ENCODE measurements at places on chromosomes 3 and 15. TPM values are rescaled to one million over a fixed set of nuclear protein-coding genes. Genes with fewer than 3 reads are reported as not detected.

DNA sequence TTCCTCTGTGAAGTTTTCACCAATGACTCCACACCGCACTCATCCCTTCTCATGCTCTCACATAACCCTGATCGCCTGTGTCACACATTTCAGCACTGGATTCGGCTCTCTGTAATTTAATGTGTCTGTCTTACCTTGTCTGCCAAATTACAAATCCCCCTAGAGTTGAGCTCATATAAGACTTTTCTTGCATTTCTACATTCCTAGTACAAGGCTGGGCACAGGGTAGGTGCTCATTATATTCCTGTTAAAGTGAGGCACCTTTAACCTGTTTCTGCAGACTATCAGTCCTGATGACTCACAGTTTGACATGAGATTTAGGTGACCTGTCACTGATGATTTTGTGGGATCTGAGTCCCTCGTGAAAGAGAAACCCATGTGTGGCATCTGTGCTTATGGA is 22.6 kb downstream of the TGM5 start:
- no peaks in the 10 kb centered on the region for H3K4me1 ChIP-seq
- H3K27me3 ChIP-seq = peaks cover 38% of the 10 kb centered on the region
- no peak overlapping the region for H3K4me3 ChIP-seq
- no peak for DNase-seq

IREB2 gene
- total RNA-seq = 83.2 TPM

PTH1R gene
- not detected for total RNA-seq

GRCh38 chr3:129238945-129239705 is 10.3 kb upstream of the COPG1 start:
- no peaks in the 10 kb centered on the region for H3K27me3 ChIP-seq
- H3K4me1 ChIP-seq = peaks cover 7% of the 10 kb centered on the region
- no peak for DNase-seq
- no peak overlapping the region for H3K4me3 ChIP-seq
- H3K27ac ChIP-seq = no peak overlapping the region
- no peaks in the 10 kb centered on the region for H3K36me3 ChIP-seq

SI gene
- not detected for total RNA-seq

- H3K4me1 ChIP-seq = peaks cover 9% of the 10 kb centered on the region
- no peak for DNase-seq
- peaks cover 4% of the 10 kb centered on the region for H3K36me3 ChIP-seq
- no peak overlapping the region for H3K27ac ChIP-seq
Measured at GRCh38 chr3:126034481-126035361, 49.2 kb downstream of the SLC41A3 start.

GRCh38 chr15:37873336-37873735 is 61.1 kb upstream of the TMCO5A start:
- H3K27ac ChIP-seq = no peak overlapping the region
- H3K4me1 ChIP-seq = no peaks in the 10 kb centered on the region
- DNase-seq = no peak
- no peaks in the 10 kb centered on the region for H3K27me3 ChIP-seq

DNA sequence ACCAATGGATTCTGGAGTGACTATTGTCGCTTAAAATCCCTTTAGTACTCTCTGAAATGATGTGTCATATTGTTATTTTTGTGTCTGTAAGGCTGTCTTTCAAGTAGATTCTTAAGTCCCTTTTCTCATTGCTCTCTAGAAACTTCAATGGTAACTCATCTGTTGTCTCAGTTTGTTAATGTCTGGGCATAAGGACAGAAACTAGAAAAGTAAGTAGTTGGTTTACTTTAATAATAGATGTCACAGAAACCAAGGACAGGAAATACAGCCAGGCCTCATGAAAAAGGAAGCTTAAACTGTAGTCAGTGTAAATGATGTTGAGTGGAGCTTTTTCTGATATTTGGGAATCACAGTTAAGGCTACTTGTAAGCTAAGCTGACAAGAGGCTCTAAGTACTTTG is 730.2 kb upstream of the DPPA4 start:
- H3K36me3 ChIP-seq = no peaks in the 10 kb centered on the region
- no peak for DNase-seq
- H3K27ac ChIP-seq = no peak overlapping the region
- H3K27me3 ChIP-seq = no peaks in the 10 kb centered on the region
- H3K4me1 ChIP-seq = no peaks in the 10 kb centered on the region

DNA sequence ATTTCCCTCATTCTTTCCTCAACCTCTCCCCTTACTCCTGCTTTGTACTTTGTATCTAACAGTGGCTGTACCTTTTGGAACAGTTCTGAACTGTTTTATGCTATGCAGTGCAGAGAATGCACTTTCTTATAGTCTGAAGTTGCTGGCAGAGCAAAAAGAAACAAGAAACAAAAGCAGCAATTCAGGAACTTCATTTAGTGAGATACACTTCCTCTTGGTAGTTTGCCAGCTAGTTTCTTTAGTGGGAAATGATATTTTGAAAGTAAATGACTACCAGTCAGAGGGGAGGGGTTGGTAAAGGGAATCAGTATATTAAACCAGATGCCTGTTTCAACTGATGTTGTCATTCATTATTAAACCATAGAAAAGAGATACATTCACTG is 55.0 kb upstream of the CHD2 start:
- H3K4me1 ChIP-seq = peaks cover 16% of the 10 kb centered on the region
- peaks cover 4% of the 10 kb centered on the region for H3K36me3 ChIP-seq
- no peaks in the 10 kb centered on the region for H3K27me3 ChIP-seq
- peak overlapping the region; percentile 36 for H3K4me3 ChIP-seq

ZNF502 gene
- 1.8 TPM for total RNA-seq

PLXNB1 gene
- total RNA-seq = 175 TPM

SLC28A2 gene
- not detected for total RNA-seq

GRCh38 chr15:79130535-79131130 is 40.1 kb upstream of the RASGRF1 start:
- H3K27ac ChIP-seq = no peak overlapping the region
- peaks cover 100% of the 10 kb centered on the region for H3K27me3 ChIP-seq
- no peaks in the 10 kb centered on the region for H3K36me3 ChIP-seq
- no peaks in the 10 kb centered on the region for H3K4me1 ChIP-seq

DNA sequence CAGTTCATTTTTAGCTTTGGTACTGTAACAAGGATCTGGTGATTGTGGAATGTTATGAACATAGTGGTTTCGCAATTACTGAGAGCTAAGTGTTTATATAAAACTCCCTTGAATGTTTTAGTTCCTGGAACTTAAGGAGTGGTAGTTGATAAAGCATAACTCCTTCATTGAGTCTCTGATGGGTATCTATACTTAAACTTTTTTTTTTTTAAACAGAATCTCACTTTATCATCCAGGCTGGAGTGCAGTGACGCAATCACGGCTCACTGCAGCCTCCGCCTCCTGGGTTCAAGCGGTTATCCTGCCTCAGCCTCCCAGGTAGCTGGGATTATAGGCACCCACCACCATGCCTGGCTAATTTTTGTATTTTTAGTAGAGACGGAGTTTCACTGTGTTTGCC is 11.3 kb downstream of the PRKCI start:
- peak overlapping the region; percentile 95 for H3K27ac ChIP-seq
- DNase-seq = peak; percentile 66
- H3K4me3 ChIP-seq = peak overlapping the region; percentile 46
- H3K36me3 ChIP-seq = peaks cover 28% of the 10 kb centered on the region

- peaks cover 39% of the 10 kb centered on the region for H3K36me3 ChIP-seq
- DNase-seq = peak; percentile 19
- H3K27ac ChIP-seq = peak overlapping the region; percentile 95
Measured at GRCh38 chr3:38163117-38163840, 2.1 kb upstream of the OXSR1 start.

DNA sequence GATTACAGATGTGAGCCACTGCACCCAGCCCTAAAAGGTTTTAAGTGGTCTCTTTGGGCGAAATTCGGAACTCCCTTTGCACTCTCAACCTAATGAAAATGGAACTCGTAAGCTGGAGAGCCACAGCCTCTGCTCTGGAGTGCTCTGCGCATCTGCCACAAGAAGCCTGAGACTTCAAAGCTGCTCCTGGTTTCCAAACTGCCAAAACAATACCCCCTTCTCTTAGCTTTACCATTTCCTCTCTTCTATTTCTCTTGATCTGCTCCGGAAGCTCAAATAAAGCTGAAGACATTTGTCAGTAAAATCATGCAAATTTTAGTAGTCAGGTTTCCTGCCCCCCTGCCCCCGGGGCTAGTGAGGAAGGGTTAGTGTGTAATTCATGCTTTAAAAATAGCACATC is 312.7 kb downstream of the MFSD1 start:
- H3K27ac ChIP-seq = no peak overlapping the region
- H3K4me1 ChIP-seq = no peaks in the 10 kb centered on the region
- no peaks in the 10 kb centered on the region for H3K27me3 ChIP-seq
- DNase-seq = no peak

DNA sequence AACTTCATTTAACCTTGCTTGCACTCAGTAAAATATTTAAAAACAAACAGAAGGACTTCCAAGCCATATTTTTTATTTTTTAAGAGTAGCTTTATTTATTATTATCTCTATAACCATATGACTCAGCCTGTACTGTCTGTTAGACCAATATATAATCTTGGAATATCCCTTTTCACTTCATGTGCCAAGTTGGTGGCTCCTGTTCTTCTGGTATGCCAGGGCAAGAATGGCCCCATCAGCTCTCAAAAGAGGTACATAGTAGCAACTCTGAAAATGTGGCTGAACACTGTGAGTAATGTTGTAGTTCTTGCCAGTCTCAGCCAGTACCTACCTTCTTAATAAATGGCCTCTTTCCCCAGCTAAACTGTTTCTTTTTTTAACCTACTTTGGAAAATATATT is 257.0 kb upstream of the UBE2E1 start:
- no peak overlapping the region for H3K27ac ChIP-seq
- H3K4me3 ChIP-seq = no peak overlapping the region
- DNase-seq = no peak
- H3K4me1 ChIP-seq = no peaks in the 10 kb centered on the region
- H3K36me3 ChIP-seq = no peaks in the 10 kb centered on the region
- no peaks in the 10 kb centered on the region for H3K27me3 ChIP-seq

GRCh38 chr3:111956995-111957734 is 21.7 kb upstream of the ABHD10 start:
- DNase-seq = no peak
- H3K27ac ChIP-seq = peak overlapping the region; percentile 7
- H3K4me3 ChIP-seq = no peak overlapping the region
- H3K4me1 ChIP-seq = peaks cover 24% of the 10 kb centered on the region
- H3K27me3 ChIP-seq = no peaks in the 10 kb centered on the region

GRCh38 chr3:14305324-14305723 is 97.1 kb upstream of the SLC6A6 start:
- H3K27me3 ChIP-seq = peaks cover 66% of the 10 kb centered on the region
- no peak for DNase-seq
- H3K4me1 ChIP-seq = no peaks in the 10 kb centered on the region
- no peaks in the 10 kb centered on the region for H3K36me3 ChIP-seq

GRCh38 chr15:78033864-78034263 is 43.6 kb downstream of the TBC1D2B start:
- peaks cover 4% of the 10 kb centered on the region for H3K36me3 ChIP-seq
- DNase-seq = no peak
- H3K4me3 ChIP-seq = no peak overlapping the region
- no peaks in the 10 kb centered on the region for H3K27me3 ChIP-seq
- H3K4me1 ChIP-seq = no peaks in the 10 kb centered on the region
- H3K27ac ChIP-seq = no peak overlapping the region
